Activated CD8-positive, alpha-beta memory T cell treated with anti-CD3 and anti-CD28 coated beads, Interleukin-2, amount 50 U/mL, for 4 hours (primary cell): ENCODE measurements at places on chromosomes 4 and X.

DNA sequence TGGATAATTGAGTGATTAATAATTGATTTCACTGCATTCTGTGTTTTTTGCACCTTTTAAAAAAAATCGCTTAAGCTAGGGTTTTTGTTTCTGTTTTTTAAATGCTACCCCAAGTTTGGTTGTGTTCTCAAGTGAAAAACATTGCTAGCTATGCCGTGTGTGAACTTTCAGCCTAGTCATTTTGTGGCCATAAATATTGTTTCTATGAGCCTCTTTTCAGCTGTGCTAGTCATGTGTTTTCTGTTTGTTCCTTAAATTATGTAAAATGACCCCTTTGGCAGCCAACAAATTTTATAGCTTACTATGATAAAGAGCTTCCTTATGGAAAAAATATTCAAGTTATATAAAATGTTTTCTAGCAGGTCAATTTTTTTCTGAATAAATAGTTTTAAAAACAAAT lies 59.1 kb downstream of the GALNT7 start:
- DNase-seq, result no peak

- DNase-seq, result no peak
Measured at GRCh38 chr4:128301979-128302378, 14.4 kb upstream of the PGRMC2 start.

- DNase-seq, result no peak
Measured at GRCh38 chr4:40321574-40322275, 13.4 kb upstream of the CHRNA9 start.

- DNase-seq, result no peak
Measured at GRCh38 chr4:3417448-3417847, 24.3 kb upstream of the HGFAC start.

DNA sequence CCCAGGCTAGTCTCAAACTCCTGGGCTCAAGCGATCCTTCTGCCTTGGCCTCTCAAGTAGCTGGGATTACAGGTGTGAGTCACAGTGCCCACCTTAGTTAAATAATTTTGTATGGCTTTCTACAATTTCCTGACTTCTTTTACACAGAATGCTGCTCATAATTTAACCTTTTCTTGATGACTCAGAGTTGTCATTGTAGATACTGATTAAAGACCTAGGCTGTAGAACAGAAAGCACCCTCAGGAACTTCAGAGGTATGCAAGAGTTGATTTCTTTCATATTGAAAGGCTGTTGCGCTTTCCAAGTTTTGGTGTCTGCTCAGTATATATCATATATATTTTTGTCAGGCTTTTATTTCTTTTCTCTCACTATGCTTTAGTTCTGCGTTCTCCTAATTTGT lies 21.1 kb upstream of the GPR34 start:
- no peak for DNase-seq

GRCh38 chr4:74675673-74676279 lies 118.5 kb downstream of the BTC start:
- no peak for DNase-seq

GRCh38 chr4:108635070-108635655 lies 14.8 kb downstream of the RPL34 start:
- no peak for DNase-seq

DNA sequence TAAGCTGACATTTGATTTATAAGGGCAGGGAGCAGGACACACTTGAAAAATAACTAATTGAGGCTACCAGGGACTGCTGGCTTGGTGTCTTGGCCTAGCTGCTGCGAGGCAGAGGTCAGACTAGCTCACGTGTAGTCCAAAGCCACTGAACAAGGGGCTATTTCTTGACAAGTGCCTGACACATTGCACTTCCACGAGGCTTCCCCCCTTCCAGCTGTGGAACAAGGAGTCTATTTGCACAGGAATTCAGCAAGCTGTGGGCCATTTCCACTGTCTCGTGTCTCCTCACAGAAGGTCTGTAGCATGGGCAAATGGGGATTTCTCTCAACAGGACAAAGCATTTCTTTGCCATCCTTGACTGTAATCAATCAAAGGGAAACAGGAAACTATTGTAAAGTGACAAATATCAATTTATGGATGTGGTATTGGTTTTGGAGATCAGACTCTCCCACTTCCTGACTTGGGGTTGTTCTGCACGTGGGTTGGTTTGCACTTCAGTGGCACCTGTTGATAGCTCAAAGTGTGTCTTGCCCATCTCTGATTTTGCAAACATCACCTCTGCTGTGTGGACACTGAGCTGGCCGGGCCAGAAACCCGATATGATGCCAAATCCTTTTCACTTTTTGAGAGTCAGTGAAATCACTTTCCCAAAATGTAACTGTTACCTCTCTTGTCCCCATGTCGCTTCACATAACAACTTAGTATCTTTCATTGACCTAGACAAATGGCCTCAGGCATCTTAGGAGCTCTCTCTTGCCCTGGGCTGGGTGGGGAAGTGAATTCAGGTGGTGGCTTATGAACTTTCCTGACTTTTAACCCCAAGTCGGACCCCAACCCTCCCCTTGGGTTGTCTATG lies 107.4 kb upstream of the MAMLD1 start:
- no peak for DNase-seq

- no peak for DNase-seq
Measured at GRCh38 chrX:121642415-121642814, 595.0 kb downstream of the GLUD2 start.

- no peak for DNase-seq
Measured at GRCh38 chrX:116204932-116205331, 34.4 kb downstream of the AGTR2 start.

- no peak for DNase-seq
Measured at GRCh38 chr4:15420642-15421041, 7.2 kb upstream of the C1QTNF7 start.

DNA sequence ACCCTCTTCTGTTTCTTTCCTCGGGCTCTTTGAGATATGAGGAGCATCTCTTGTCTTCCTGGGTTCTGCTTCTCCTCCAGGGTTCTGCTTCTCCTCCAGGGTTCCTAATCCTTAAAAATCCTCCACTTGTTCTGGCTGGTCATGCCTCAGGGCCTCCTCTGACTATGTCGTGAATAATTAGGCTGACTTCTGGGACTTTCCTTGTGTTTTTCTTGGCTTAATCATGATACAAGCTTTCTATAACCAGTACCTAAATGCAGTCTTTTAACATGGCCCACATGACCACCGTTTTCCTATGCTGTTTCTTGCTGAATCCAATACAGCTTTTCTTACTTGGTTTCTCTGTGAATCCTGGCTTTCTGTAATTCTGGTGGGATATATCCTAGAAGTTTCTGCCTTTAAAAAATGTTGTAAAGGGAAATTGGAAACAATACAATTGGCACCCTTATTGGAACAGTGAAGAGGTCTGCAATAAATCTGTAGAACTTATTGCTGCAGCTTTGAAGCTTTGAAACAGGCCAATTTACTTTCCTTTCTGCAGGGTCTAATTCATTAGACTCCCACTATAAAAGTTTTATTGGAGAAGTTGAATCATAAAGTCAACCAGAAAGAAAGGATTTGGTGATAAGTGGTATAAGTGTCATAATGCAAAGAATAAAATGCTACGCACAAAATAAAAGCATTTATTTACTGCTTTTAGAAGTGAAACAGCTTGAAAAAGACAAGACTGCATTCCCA lies 213.1 kb downstream of the UGT8 start:
- no peak for DNase-seq

GRCh38 chrX:10288373-10288975 lies 131.7 kb downstream of the CLCN4 start:
- no peak for DNase-seq

- DNase-seq, result no peak
Measured at GRCh38 chrX:9767375-9767774, 1.7 kb upstream of the GPR143 start.

DNA sequence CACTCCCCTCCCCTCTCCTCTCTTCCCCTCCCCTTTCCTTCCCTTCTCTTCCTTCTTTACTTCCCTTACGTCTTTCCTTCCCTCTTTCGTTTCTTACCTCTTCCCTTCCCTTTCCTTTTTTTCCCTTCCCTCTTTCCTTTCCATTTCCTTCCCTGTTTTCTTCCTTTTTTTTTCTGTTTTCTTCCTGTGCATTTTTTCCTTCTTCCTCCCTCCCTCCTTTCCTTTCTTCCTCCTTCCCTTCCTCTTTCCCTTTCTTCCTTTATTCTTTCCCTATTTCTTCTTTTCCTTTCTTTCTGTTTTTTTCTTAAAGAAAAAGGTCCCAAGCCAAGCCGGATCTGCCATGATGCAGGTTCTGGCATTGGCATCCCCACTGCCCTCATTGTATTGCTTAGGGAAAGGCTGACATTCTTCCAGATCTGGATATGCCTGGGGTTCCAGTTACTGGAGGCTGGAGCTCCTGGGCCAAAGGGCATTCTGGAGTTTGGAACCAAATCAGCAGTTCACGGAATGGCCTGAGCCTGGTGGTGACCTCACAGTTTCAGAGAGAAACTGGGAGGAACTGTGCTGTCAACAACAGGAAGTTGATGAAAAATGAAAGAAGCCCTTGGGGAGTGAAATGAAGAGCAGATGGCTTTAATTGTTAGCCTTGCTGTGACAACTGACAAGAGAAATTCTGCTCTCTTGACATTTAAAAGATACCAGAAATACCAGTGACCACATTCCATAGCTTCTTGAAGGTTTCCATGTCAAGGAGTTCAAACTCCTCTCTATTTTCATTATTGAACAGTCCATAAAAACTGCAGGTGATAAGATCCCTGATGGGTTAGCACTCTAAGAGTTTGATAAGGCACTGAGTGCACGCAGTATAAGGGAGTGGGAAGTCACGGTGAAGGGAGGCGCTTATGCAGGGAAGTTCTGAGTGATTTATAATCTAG lies 622.1 kb downstream of the SPRY1 start:
- no peak for DNase-seq

DNA sequence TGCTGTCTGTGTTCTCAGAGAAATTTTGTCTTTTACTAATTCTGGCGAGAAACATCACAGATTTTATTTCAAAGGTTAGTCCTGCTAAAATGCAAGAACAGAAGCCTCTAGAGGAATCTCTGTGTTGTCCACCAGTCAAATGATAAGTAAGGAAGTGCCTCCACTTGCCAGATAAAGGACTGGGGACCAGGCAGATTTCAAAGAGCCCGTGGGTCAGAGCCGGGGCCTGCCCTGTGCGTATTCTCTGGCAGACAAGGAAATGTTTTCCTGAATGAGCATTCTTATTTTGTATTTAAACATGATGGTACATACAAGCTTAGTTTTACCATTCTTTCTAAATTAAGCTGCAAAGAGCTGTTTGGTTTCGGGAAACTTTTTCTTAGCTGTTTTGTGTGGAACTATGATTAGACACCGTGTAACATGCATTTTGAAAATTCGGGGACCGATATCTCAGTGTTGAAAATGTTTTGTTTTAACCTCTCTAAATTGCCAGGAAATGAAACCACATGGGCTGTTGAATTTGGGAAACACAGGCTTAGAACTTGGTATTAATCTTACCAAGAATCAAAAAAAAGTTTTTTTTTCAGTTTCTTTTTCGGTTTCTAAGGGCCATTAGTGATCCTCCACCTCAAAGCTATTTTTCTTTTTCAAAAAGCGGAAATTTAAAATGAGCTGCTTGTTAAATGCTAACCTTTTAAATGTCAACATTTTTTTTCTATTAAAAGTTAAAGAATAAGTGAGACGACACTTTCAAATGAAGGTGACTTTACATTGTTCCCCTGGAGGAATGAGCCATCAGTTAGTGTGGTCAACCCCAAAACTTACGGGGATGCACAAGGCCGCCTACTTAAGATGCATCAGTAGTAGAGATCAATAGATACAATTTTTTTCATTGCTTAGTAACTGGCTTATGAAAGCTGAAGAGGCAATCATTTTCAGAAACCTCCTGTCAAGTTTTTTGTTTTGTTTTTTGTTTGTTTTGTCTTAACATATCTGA lies 89.6 kb upstream of the MTM1 start:
- peak; percentile 24 for DNase-seq

GRCh38 chrX:37388413-37388812 lies 39.2 kb downstream of the PRRG1 start:
- no peak for DNase-seq

DNA sequence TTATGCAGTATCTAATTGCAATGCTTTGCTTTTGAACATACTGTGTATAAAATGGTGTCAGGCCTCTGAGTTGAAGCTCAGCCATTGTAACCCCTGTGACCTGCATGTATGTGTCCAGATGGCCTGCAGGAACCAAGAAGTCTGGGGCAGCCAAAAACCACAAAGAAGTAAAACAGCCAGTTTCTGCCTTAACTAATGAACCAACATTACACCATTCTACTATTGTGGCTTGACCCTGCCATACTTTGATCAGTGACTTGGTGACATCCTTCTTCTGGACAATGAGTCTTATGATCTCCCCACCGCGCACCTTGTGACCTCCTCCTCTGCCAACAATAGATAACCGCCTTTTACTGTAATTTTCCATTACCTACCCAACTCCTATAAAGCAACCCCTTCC lies 131.6 kb downstream of the CBLL2 start:
- no peak for DNase-seq

DNA sequence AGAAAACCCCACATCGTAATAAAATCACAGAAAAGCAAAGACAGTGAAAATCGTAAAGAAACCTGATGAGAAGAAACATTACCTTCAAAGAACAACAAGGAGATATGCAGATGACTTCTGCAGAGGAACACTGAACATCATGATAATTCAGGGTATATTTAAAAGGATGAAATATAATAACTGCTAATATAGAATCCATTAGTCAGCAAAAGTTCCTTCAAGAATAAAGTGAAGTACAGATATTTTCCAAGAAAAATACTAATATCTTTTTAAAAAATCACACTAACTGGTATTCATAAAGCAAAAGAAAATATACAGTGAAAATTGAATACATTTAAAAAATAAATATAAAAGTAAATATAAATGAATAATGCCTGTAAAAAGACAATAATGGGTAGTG lies 176.3 kb upstream of the VEGFC start:
- no peak for DNase-seq

DNA sequence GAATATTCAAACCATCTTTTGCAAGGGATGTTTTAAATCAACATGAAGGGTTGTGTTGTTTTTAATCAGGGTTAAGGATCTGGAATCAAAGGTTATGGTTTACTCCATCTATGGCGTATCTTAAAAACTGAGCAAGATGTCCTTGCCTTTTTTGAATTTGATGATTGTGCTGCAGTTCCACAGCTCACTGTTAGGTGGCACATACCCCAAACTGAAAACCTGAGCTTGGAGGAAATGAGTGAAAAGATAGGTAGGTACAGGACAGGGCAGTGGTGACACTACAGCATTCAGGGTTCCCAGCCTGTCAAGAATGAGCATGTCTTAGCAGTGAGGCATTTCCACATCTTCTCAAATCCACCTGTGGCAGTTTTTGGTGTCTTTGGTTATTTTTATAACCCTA lies 13.1 kb upstream of the EOLA1 start:
- DNase-seq, result no peak

- no peak for DNase-seq
Measured at GRCh38 chrX:39242187-39242586, 440.9 kb downstream of the MID1IP1 start.
